CD4-positive, alpha-beta T cell treated with Interleukin-12 subunit alpha and Interleukin-12 subunit beta, for 1 hour (primary cell): ENCODE measurements at places on chromosomes 11 and 22.

DNA sequence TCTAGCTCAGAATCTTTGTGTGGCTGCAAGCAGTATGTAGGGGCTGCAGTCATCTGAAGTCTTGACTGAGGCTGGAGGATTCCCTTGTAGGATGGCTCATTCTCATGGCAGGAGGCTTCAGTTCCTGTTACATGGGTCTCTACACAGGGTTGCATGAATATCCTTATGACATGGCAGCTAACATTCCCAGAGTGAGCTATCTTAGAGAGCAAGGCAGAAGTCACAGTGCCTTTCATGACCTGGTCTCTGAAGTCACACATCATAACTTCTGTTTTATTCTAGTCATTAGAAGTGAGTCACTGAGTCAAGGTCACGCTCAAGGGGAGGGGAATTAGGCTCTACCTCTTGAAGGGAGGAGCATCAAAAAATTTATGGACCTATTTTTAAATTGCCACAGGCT lies 10.3 kb upstream of the SPON1 start:
- DNase-seq: no peak

- DNase-seq: no peak
These were observed 17.7 kb downstream of the ZC3H12C start for GRCh38 chr11:110110854-110111253.

DNA sequence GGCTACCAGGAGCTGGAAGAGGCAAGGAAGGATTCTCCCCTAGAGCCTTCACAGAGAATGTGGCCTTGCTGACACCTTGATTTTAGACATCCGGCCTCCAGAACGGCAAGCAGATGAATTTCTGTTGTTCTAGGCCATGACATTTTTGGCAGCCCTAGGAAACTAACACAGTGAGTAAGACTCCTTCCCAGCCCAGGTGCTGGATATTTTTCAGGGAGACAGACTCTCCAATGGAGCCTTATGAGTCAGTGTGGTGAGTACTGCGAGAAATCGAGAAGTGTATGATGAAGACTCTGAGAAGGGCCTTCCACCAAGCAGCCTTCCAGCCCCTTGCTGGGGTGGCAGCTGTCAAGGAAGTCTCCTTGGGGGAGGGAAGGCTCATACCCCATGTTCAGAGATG lies 114.4 kb downstream of the OSBP2 start:
- DNase-seq: no peak

DNA sequence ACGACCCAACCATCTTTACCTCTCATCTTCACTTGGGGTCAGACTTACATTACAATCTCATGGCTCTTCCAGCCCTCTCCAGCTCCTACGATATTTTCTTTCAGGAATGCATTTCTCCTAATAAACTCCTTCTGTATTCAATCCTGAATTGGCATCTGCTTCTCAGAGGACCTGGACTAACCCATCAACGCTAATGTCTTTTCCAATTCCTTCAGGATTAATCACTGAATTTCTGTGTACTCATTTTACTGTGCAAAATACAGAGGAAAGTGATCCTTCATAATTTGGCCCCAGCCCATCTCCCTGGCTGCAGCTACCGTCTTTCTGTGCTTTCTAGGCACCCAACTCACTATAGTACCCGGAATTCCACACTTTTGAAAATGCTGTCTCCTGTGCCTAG lies 239.2 kb downstream of the METTL15 start:
- DNase-seq: no peak

DNA sequence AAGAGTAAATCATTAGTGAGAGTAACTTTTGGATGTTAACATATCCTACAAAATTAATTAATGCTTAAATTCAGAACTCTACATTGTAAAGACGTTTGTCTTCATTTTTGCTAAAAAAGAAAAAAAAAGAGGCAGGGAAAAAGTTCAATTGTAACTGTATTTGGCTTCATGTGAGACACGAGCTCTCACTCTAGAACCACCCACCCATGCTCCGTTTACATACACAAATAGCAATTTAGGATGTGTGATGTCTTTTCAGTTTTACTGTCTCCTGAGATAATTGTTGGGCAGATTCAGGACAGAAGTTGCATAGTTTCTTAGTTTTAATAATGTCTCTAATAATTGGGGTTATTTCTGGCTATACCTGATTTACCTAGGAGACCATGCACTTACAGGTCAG lies 248.6 kb downstream of the AASDHPPT start:
- no peak for DNase-seq

DNA sequence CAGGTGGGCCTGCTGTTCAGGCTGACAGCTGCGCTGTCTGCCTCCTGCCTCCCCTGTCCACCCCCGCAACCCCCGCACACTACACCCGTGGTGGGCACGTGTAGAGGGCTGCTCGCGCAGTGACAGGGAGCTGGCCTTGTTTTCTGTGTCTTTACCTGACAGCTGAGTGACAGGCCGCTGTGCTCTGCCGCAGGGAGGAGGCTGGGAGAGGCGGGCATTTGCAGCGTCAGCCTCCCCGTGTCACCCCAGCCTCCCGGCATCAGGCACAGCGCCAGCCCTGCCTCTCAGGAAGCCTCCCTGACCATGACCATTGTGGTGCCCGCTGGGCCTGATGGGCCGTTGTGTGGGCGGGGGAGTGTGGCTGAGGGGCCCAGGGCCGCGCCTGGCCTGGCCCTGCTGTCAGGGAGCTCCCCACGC lies 32.0 kb upstream of the RELT start:
- DNase-seq: no peak

GRCh38 chr11:116808262-116809175 lies 14.6 kb downstream of the APOA4 start:
- no peak for DNase-seq

DNA sequence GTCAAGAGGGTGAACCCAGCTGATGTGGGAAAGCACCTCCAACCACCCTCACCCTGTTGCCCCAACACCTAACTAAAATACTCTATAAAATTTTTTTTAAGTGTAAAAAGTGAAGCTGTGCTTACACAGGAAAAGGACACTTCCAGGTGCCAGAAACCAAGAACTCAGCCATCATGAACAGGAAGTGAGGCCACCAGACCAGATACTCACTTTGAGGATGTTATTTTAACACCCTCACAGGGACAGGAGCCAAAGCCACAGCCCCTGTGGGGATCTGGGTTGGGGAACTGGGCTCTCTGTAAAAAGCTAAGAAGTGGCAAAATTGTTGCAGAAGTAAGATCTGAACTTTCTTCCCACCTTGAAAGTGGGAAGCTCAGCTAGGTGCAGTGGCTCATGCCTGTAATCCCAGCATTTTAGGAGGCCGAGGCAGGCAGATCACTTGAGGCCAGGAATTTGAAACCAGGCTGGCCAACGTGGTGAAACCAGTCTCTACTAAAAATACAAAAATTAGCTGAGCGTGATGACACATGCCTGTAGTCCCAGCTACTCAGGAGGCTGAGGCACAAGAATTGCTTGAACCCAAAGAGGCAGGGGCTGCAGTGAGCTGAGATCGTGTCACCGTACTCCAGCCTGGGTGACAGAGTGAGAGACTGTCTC lies 3.8 kb downstream of the RSPH14 start:
- peak; percentile 81 for DNase-seq
